Pulmonary artery endothelial cell (primary cell): ENCODE measurements at places on chromosomes 11 and 22. TPM values are rescaled to one million over a fixed set of nuclear protein-coding genes. Genes with fewer than 3 reads are reported as not detected.

GRIA4 gene
- 0.21 and 1.5 TPM in 2 replicates for total RNA-seq

NELL1 gene
- total RNA-seq: not detected in 2 replicates

TRPM5 gene
- total RNA-seq: not detected in 2 replicates

SCUBE2 gene
- 0.73 and 0.74 TPM in 2 replicates for total RNA-seq
